Choroid plexus epithelial cell (primary cell): ENCODE measurements at places on chromosomes 1 and 21.

GRCh38 chr1:48688102-48688760 is 88.5 kb downstream of the BEND5 start:
- peak; percentile 51 for DNase-seq

DNA sequence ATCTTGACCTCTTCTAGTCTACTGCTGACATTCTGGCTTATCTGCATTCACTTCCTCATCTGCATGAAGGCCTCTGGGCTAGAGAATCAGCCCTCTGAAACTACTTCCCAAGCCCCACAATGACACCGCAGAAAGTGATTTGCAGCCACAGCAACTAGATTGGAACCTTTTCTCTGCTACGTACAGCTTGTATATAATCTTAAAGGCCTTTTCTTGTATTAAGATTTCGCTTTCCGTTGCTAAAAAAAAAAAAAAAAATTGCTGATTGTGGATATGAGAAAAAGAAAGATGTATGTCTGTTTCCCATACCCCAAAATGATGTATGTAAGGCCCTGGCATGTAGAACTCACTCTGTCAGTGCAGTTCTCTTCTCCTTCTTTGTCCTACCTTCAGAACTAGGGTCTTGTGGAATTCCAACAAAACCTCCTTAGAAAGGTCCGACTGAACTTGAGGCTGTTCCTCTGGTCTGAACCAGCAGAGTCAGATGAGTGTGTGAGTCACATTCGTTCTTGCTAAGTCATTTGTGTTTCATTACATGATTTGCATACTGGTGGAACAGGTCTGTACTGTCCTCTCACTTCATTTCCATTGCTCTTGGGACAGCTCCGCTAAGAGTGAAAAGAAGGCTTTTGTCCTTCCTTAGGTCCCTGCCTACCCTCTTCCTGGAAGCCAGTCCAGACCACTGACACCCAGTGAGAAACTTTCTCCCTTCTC is 62.7 kb downstream of the PLPP3 start:
- DNase-seq: peak; percentile 62

GRCh38 chr1:39214998-39215873 is 10.7 kb downstream of the MACF1 start:
- DNase-seq: peak; percentile 55

DNA sequence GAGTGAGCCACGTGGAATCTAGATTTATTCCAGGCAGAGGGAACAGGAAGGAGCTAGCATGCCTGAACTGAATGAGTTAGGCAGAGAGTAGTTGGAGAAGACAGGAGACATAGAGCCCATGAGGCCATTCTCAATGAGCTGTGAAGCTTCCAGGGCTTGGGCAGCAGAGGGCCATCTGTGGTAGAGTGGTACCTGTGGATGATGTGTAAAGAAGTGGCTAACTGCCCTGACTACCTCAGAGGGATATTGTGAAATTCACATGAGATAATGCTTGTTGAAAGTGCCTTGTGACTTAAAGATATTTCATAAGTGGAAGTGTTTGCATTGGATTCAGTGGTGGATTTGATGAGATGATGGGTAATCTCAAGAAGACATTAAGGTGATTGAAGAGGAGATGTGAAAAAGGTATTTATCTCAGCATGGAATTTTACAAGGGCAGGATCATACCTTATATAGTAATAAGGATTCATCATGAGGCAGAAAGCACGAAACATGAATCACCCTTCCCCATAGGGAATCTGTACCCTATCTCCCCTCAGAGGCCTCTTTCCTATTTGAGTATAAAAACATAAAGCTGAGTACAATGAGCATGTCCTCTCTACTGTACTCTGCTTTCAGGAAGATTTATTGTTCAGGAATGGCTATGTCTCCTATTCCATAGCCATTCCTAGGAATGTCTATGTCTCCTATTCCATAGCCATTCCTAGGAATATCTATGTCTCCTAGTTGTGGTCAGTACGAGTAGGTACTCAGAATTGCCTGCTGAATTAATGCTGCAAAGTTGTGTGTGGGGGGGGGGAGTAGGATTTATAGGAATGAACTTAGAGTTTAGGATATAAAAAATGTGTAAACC is 146.8 kb downstream of the PAPPA2 start:
- DNase-seq: peak; percentile 0

DNA sequence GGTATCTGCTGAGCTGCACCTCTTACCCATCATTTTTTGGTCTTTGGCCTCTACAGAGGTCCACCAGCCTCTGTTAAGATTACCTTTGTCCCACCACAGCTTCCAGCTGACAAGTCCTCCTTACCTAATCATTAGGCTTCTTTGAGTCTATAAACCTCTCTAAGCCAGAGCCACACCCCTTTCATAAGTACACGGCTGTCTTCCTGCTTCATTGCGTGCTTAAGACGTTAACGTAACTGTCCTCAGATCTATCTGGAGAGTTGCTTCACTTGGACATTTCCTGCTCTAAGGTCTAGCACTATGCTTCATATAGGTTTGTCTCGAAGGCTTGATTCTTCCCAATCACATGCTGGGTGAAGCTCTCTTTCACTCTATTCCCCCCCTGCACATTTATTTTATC is 71.0 kb upstream of the CACHD1 start:
- DNase-seq: no peak
